ENCODE measurements at places on chromosomes 2 and 18.

- DNase-seq = peak; percentile 73
Observed at GRCh38 chr2:206693399-206694137, 24.6 kb downstream of the DYTN start.

DNA sequence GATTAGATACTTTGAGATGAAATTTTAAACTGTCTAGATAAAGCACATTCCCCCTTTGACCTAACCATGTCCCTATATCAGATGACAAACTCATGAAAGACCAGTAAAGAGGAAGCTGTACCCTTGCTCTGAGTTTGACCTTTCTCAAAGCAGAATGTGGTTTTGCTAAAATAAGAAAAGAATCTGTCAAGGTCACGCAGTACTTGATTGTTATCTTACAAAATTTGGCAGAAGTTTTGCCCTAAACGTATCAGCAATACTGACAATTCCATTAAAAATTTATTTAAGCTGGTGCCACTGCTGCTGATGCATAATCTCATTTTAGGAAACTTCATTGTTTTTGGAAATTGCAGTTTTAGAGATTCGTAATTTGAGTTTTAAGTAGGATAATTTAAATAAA lies 31.2 kb upstream of the GALM start:
- DNase-seq = no peak

- no peak for DNase-seq
Observed at GRCh38 chr2:46914578-46915230, 902 bp downstream of the MCFD2 start.

DNA sequence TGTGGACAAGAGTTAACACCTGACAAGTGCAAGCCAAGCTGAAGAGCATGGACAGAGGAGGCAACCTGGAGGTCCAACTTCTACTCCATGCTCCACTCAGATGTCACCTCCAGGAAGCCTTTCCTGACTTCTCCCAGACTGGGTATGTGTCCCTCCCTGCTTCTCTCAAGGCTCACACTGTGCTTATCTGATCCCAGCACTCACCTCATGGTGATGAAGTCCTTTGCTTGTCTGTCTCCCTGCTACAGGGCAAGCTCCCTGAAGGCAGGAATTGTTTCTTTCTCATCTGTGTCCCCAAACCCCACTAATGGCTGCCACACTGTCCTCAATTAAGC lies 2.7 kb upstream of the SLC30A3 start:
- no peak for DNase-seq

- DNase-seq = peak; percentile 49
Observed at GRCh38 chr2:70143314-70144150, 47.3 kb downstream of the C2orf42 start.

- peak; percentile 58 for DNase-seq
Observed at GRCh38 chr2:105102963-105103421, 65.1 kb downstream of the MRPS9 start.

DNA sequence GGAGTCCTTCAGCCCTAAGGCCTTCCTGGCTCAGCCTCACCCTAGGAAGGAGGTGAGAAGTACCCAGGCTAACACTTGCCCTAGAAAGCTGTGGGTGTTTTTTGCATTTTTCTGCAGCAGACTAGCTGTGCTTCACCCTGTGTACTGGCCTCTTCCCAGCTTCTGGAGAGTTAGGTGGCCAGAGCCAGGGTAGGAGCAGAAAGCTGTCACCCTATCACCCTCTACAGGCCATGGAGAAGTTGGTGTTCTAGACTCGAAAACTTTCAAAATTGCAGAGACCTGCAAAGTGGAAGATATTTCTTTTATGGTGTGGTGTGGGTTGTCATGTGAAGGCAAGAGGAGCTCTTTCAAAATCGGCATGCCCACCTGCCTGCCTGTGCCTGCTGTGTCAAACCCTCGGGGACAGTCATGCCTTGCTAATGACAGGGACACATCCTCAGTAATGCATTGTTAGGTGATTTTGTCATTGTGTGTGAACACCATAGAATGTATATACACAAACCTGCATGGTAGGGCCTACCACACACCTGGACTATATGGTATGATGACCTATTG lies 29.8 kb downstream of the EHD3 start:
- no peak for DNase-seq

GRCh38 chr2:242075696-242076095 lies 206.2 kb downstream of the RTP5 start:
- peak; percentile 49 for DNase-seq

GRCh38 chr2:122221665-122222064 lies 466.2 kb downstream of the TSN start:
- no peak for DNase-seq

- no peak for DNase-seq
Observed at GRCh38 chr2:192159208-192159607, 35.5 kb downstream of the TMEFF2 start.

DNA sequence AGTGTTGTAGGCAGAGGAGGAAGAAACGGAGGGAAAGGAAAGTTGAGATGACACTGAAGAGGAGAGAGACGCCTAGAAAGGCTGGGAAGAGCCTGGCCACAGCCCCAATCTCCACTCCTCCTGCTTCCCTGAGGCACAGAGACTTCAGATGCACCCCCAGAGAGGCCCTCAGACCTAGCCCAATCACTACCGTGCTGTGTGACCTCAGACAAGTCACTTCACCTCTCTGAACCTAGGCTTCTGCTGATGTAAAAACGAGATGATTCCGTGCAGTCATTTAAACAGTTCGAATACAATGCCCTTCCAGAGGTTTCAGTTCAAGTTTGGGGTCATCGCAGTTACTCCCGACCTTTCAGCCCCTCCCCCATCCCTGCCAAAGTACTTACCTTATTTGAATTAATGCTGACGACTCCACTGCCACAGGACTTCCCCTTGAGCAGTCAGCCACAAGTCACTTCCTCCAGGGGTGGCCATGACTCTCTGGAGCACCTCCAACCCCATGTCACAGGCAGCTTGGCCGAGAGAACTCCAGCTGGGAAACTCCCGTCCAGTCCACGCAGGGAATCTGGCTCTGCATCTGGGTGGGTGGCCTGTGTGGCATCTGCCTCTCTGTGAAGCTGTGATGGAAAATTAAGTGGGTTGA lies 105.2 kb upstream of the ID2 start:
- DNase-seq = no peak

DNA sequence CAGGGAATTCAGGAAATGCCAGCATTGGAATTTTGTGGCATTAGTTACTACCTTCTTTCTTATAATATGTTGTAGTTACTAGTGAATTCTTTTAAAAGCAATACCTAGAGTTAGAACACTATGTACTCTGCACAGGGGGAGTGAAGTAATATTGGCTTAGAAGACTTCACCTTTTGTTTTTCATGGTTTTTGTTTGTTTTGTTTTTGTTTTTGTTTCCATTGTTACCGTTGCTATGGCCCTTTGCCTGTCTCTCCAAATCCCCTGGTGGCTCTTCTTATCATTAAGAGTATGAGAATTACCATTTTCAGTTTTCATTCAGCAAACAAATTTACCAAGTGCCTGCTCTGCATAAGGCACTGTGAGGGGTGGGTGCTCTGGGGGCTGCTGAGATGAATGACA lies 160.1 kb downstream of the HAUS1 start:
- DNase-seq = peak; percentile 30

- no peak for DNase-seq
Observed at GRCh38 chr18:40048886-40049650, 1906.0 kb upstream of the PIK3C3 start.

- peak; percentile 51 for DNase-seq
Observed at GRCh38 chr2:160397530-160397865, 96.1 kb downstream of the RBMS1 start.

DNA sequence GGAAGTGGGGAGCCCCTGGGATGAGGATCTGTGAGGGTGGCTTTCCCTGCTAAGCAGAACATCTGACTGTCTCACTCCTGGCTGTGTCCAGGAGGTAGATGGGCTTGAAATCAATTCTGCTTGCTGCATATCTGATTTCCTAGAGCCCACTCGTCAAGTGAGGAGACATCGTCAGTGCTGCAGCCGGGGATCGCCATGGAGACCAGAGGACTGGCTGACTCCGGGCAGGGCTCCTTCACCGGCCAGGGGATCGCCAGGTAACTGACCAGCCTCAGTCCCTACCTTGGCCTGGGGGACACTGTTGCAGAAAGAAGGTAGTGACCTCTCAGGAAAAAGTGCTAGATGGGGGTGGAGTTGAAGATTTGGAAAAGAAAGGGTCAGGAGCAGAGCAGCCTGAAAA lies 31.3 kb downstream of the CNGA3 start:
- no peak for DNase-seq

GRCh38 chr2:5379811-5380210 lies 312.4 kb upstream of the SOX11 start:
- no peak for DNase-seq

GRCh38 chr2:230266638-230267037 lies 41.1 kb downstream of the SP140 start:
- no peak for DNase-seq

- DNase-seq = no peak
Observed at GRCh38 chr2:68385220-68385906, 20.3 kb downstream of the PLEK start.

DNA sequence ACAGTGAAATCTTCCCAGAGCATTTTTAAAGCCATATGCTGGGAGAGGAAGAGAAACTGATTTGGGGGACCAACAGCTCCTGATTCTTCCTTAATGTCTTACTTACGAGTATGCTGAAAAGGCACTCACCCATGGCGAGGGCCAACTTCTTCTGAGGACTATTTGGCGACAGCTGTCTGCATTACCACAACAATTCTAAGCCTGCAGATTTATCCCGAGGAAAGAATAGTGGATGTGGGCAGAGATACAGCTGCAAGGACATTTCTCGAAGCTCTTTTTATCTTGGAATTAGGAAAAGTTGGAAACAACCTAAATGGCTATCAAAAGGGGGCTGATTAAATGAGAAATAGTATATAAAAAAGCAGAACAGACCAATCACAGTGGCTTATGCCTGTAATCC lies 40.3 kb upstream of the FHL2 start:
- DNase-seq = no peak

DNA sequence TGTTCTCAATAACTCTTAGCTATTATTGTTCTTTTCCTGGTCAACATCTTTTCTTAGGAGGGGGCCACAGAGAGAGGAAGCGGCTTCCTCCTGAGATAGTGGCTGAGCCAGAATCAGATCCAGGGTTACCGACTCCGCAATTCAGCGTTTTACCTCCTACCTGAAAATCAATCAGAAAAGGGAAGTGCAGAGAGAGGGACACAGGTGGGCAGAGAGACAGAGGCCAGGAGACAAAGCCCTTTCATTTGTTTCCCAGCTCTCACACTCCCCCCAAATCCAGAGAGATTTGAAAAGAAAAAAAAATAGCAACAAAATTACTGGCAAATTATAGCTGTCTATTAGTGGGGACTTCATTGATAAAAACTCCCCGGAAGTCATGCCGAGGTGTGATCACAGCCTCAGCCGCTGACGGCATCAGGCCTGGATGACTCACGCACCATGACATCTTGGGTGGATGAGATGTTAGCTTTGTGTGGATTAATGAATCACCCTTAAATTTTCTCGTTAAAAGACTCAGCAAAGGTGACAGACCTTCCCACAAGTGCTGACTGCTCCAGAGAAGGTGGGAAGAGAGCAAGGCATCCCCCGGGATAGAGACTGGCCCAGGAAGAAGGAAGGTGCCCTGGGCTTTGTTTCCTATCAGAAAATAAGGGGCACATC lies 120.7 kb downstream of the LOXHD1 start:
- DNase-seq = peak; percentile 55

DNA sequence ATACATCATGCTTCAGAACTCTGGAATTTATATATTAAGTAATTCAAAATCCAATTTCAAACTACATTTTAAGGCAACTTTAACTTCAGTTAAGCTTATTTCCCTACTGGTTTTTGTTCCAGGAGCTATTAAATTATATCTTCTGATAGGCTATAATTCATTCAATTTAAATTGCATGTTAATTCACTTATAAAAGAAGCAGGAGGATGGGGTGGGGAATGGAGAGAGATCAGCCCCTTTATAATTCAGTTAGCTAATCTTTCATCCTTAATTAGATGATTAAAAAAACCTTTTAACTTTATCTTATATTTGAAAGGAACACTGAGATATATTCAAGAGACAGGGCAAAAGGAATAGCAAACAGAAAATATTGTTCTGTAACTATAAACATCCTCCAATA lies 86.8 kb downstream of the AKAIN1 start:
- DNase-seq = no peak

- DNase-seq = no peak
Observed at GRCh38 chr2:190980630-190981209, 33.3 kb downstream of the STAT1 start.

GRCh38 chr2:112547333-112547732 lies 5.1 kb downstream of the POLR1B start:
- peak; percentile 94 for DNase-seq

GRCh38 chr18:55513161-55513560 lies 74.8 kb downstream of the TCF4 start:
- DNase-seq = peak; percentile 45

GRCh38 chr18:23021623-23022022 lies 88.5 kb downstream of the RBBP8 start:
- no peak for DNase-seq

- no peak for DNase-seq
Observed at GRCh38 chr2:231422056-231422455, 26.5 kb downstream of the B3GNT7 start.

GRCh38 chr2:236755278-236755840 lies 185.7 kb downstream of the ACKR3 start:
- no peak for DNase-seq

DNA sequence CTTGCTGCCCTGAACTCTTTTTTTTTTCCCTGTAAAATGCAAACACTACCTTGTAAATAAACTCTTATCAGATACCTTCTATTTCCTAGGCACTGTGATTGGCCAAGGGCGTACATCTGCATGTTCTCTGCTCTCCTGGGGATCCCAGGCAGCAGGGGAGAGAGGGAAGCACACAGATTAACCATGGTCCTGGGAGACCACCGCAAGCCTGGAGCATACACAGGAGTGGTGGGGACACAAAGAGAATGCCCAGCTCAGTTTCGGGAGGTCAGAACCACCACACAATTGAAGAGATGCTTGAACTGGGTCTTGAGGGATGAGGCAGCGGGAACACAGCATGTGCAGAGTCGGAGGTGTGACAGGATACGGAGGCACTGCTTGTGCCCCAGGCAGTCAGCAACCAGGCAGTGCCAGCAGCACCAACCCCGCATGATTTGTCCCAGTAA lies 2.1 kb downstream of the GREB1 start:
- DNase-seq = no peak

DNA sequence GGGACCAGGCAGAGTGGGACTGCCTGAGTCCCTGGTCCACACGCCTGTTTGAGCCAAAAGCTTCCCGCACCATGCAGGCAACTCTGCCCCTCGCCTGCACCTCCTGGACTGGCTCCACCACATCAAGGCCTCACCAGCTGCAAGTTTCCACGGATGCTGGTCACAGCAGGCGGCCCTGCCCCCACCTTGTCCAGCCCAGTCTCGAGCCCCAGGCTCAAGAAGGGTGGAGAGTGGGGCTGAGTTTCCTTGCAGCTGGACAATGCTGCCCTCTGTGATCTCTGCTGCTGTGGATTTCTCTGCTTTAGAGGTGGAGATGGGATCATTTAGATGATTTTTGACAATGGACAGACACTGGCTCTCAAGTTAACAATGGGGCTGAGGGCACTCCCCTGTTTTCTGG lies 74.9 kb downstream of the MTCL1 start:
- no peak for DNase-seq

DNA sequence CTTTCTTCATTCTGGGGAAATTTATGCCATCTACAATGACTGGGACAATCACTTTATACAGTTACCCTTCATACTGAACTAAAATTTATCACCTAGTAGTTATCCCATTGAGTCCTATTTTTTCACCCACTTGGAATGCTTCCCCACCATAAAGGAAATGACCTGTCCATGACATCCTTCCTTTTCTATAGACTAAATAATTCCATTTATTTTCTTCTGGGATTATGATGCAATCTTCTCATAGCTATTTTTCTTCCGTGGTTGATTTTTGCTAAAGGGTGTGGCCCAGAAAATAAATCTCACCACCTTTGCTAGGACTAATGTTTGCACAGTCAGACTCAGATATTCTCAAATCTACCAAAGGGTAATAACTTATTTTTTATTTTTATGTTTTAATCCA lies 186.1 kb upstream of the NRXN1 start:
- no peak for DNase-seq

Measured in MCF 10A (cell line).